ELF-1 (cell line): ENCODE measurements at places on chromosomes 6 and 20.

DNA sequence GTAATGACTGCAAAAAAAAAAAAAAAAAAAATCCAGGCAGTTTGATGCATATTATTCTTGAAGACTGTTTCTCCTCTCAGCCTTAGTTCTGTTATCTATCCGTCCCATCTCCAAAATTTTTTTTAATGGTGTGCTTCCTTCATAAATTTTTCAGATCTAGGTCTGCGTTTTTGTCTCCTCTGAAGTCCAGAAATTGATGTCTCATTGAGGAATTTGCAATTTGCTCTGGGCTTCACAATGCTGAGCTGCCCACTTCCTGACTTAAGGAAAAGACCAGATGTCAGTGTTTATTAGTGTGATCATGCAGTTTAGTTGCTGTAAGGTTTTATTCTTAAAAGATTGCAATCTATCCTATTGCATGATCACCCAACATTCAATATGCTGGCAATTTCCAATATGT is 297.6 kb downstream of the ZNF217 start:
- DNase-seq, result no peak

GRCh38 chr6:5053038-5053437 is 32.1 kb upstream of the PPP1R3G start:
- no peak for DNase-seq

GRCh38 chr20:45301824-45302271 is 4.8 kb upstream of the RBPJL start:
- DNase-seq, result no peak

DNA sequence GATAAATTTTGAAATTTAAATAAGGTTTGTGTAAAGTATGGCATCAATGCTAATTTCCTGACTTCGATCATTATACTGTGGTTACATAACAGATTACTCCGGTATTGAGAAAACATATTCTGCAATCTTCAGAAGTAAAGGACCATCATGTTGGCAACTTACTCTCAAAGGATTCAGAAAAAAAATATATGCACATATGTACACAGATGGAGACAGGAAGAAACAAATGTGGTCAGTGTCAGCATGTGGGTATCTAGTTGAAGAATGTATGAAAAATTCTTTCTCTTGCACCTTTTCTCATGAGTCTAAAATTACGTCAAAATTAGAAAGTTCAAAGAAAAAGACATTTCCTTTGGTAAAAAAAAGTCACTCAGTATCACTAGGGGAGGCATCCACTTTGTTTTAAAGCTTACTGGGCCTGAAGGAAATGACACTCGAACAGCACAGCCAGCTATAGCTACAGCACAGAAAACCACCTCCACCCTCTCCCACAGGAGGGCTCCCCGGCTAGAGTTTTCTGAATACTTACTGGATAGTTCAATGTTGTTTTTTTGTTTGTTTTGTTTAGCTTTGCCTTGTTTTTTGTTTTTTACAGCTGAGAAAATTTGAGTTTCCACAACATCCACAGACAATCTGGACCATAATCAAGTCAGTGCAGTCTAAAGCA is 317.2 kb upstream of the AGPAT4 start:
- no peak for DNase-seq

DNA sequence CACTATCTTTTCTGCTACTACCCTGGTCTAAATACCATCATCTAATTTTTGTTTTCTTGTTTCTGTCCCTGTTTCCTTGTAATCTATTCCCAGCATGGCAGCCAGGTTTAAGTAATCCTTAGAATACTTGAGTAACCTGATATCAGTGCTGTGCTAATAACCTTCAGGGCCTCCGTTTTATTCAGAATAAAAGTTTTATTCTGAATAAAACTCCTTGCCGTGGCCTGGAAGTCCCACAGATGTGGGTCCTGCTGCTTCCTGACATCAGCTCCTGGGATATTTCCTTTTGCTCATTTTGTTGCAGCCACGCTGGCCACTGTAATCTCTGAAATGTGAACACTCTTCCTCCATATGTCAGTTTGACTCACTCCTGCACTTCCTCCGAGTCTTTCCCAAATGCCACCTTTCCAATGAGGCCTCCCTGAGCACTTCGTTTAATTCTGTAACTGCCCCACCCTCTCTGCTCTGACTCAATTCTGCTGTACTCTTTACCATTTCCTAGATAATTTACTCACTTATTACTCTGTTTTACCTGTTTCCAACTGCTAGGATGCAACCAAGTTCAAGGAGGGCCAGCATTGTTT is 114.0 kb upstream of the FOXA2 start:
- DNase-seq, result no peak

GRCh38 chr6:134416418-134417154 is 98.7 kb upstream of the SGK1 start:
- no peak for DNase-seq

- DNase-seq, result no peak
Measured at GRCh38 chr6:163876391-163876790, 461.9 kb downstream of the QKI start.

- DNase-seq, result no peak
Measured at GRCh38 chr20:32354592-32355416, 3.3 kb upstream of the ASXL1 start.

DNA sequence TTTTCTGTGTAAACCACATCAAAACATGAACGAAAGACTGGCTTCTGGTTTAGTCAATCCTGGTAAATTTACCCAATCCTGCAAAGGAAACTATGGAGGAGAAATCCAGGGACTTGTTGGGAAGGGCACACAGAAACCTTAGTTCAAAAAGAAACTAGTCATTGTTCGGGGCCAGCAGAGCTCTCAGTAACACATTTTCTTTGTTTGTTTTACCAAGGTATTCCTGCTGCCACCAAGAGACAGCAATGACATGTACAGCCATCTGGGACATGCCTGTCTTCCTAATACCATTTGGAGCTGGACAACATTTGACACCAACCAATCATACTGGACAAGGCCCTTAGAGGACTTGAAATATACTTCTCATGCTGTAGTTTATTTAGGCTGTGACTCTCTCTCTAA is 8.3 kb downstream of the OARD1 start:
- no peak for DNase-seq

GRCh38 chr20:3990716-3991115 is 24.6 kb downstream of the RNF24 start:
- no peak for DNase-seq

- DNase-seq, result no peak
Measured at GRCh38 chr6:18457065-18457737, 70.1 kb downstream of the RNF144B start.

- DNase-seq, result no peak
Measured at GRCh38 chr6:35312076-35312800, 14.6 kb downstream of the DEF6 start.

- DNase-seq, result no peak
Measured at GRCh38 chr6:119552021-119552420, 202.5 kb upstream of the MAN1A1 start.

DNA sequence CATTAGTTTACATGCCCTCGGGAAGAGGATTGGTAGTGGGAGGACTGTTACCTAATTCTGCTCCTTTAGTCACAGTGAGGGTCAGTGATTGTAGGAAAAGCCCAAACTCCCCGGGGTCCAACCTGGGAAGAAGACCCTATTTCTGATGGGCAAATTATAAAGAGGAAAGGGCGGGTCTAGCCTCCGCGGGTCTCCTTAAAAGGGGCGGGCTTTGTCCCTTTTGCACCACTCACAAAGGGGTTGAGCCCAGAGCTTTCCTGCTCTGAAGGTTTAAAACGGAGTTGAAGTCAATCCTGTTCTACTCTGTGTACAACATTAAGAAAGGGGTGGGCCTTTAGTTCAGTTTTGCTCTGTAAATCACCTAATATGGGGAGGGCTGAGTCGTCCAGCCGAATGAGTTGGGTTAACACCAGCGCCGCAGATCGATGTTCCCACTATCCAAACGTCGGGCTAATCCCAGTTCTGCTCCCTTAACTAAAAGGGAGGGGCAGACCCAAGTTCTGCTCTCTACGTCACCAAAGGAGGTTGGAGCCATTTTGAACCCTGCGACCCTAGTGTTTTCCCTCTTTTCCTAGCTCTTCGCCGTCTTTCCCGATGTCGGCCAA is 920 bp upstream of the RNF5 start:
- no peak for DNase-seq

DNA sequence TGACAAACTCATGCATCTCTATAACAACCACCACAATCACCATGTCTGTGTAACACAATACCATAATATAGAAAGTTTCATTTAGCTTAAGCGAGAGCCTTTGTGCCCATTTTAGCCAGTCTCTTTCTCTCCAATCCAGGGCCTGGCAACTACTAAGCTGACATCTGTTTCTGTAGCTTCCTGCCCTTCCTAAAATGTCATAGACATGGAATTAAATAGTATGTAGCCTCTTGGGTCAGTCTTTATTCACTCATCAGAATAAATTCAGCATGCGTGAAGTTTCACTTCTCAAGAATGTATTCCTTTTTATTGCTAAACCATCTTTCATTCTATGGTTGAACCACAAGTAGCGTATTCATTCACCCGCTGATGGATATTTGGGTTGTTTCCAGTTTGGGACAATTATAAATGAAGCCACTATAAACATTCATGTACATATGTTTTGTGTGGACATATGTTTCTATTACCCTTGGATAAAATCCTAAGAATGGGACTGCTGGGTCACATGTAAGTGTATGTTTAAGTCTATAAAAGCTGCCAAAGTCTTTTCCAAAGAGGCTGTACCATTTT is 1.7 kb upstream of the TREM2 start:
- DNase-seq, result no peak

GRCh38 chr20:20276811-20277530 is 90.9 kb upstream of the INSM1 start:
- no peak for DNase-seq

DNA sequence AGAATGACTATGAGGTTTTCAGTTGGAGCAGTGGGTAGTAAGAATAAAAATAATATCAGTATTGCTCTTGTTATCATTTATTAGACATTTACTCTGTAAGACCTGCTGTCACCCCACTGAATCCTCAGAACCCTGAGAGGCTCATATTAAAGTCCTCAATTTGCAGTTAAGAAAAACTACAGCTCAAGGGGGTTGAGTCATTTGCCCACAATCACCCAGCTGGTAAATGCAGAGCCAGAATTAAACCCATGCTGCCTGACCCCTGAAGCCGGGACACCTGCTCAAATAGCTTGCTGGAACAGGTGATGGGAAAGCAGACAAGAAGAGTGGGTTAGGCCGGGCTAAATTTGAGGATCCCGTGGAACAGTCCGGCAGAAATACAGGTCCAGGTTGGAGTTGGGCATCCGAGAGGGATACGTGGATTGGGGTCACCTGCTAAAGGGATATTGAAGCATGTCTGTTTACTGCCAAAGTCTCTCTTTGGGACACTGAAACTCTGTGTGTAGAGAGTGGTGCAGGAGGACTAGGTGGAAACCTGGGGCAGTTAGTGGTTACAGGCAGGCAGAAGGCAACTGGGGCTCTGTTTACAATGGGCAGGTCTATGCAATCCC is 344.1 kb downstream of the CDC5L start:
- DNase-seq, result no peak

- DNase-seq, result peak; percentile 23
Measured at GRCh38 chr6:94636780-94637385, 940.5 kb upstream of the MANEA start.

- DNase-seq, result no peak
Measured at GRCh38 chr6:147742440-147742839, 233.9 kb downstream of the SAMD5 start.

DNA sequence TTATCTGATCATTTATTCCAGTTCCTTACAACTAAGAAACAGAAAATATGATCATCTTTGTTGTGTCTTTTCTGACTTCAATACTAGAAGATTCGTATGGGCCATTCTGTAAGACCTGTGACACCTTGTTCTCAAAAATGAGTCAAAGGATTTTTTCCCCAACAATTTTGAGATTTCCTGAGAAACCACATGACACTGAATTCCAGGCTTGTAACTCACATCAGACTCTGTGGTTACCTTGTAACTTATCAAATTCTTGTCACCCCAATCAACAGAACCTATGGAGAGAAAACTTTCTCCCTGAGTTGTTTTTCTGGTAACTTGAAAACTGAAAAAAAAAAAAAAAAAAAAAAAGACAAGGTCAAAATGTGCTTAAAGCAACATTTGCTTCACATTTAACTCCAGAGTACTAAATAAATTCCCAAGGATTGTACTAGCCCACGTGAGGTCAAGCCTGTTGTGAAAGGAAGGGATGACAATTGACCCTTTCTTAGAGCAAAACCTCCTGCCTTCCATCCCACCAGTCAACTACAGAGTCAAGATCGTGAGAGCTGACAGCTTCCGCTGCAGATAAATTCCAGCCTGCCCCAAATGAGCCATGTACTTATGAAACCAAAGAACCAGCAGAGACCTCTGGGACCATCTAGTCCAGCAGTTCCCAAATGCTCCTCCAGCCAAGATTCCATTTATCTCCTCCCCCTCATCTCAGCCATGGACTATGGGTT is 140.3 kb downstream of the TBX18 start:
- no peak for DNase-seq

- no peak for DNase-seq
Measured at GRCh38 chr20:32382102-32382950, 24.2 kb downstream of the ASXL1 start.

GRCh38 chr6:63579937-63580703 is 7.8 kb downstream of the LOC128125822 start:
- DNase-seq, result no peak

DNA sequence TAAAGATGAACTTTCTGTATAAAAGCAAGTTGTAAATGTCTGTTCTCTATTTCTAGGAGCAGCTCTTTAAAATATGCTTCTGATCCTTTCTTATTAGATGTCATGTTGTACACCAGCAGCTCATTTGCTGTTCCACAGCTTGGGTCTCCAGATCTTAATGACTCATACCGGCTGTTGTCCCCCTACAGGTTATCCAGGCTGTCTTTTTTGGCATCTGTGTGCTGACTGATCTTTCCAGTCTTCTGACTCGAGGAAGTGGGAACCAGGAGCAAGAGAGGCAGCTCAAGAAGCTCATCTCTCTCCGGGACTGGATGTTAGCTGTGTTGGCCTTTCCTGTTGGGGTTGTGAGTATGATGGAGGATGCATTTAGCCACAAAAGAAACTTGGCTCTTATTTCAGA is 76.0 kb downstream of the AIG1 start:
- DNase-seq, result peak; percentile 3
